Neuronal stem cell (in vitro differentiated cells): ENCODE measurements at places on chromosomes 3 and 15.

GRCh38 chr15:79170256-79170664 is 79.7 kb upstream of the RASGRF1 start:
- no peak for DNase-seq

DNA sequence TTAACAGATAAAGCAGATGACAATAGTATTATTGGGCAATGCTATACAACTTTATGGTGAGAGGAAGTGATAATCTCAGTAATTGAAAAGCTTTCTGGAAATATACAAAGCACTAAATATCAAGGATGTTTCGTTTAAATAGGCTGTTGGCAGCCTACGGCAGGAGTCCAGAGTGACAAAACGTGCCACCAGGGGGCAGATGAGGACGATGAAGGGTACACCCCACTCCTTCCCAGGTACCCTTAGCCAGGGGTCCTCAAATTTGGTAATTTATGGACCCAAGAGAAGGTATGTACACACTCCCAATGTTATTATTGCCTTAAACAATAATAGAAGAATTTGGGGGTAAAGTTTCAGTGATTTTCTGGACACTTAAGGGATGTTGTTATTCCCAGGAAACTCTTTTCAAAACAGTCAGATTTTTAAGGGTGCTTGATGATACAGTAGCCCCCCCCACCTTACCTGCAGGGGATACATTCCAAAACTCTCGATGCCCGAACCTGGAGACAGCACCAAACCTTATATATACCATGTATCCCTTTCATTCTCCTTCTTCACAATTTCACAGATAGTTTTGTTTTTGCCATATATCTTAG is 1.4 kb upstream of the MAGEL2 start:
- peak; percentile 40 for DNase-seq

GRCh38 chr15:89885611-89886010 is 8.2 kb downstream of the AP3S2 start:
- DNase-seq: no peak

GRCh38 chr3:127665165-127665564 is 7.6 kb upstream of the ABTB1 start:
- DNase-seq: no peak

DNA sequence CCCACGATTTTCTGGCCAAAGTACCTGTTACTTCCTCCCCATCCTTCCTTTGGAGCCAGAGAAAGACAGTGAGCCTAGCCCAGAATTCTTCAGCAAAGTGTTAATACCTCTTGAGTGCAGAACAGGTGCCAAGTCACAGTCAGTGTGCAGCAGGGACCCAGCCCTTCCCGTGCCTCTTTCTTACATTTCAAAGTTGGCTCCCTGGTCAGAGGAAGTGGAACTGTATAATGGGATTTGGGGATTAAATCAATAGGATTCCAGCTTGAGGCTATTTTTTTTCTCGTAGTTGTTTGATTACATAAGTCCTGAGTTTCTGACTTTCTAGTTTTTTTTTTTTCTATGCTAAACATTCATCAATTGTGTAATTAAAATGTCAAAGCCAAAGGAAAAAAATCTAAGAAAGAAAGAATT is 52.6 kb upstream of the ABHD10 start:
- no peak for DNase-seq

DNA sequence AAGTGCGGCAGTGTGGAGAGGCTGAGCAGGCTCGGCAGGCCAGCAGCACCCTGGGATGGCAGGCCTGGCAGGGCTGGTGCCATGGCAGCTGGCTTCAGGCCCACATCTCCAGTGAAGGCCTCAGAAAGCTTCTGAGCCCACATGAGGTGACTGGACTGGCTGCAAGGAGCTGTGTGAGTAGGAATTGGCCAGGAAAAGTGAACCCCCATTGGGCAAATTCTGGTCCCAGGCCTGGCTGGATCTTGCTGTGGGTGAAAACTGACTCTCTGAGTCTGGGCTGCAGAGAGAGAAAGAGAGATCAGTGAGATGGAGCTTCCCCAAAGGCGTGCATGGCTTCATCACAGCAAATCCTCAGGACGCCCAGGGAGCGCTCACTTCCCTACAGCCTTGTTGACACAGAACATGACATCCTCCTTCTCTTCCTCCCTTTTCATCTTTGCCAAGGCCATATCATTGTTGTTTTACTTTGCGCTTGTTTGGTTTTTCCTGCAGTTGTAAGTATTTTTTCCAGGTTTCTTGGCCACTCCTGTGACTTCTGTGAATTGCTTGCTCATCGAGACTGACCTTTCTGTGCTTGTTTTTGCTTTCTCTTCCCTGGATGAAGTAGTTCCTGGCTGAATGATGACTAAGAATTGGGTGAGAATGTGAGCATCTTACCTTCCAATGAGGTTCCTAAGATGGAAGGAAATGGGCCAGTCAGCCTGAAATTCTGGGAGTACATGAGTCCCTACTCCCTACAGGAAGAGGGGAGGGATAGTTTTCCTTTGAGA is 299.1 kb downstream of the TLE3 start:
- no peak for DNase-seq
